ENCODE measurements at places on chromosomes 7 and 10.

GRCh38 chr7:9488555-9488954, 1055.1 kb downstream of the NXPH1 start:
- peak; percentile 35 for DNase-seq

DNA sequence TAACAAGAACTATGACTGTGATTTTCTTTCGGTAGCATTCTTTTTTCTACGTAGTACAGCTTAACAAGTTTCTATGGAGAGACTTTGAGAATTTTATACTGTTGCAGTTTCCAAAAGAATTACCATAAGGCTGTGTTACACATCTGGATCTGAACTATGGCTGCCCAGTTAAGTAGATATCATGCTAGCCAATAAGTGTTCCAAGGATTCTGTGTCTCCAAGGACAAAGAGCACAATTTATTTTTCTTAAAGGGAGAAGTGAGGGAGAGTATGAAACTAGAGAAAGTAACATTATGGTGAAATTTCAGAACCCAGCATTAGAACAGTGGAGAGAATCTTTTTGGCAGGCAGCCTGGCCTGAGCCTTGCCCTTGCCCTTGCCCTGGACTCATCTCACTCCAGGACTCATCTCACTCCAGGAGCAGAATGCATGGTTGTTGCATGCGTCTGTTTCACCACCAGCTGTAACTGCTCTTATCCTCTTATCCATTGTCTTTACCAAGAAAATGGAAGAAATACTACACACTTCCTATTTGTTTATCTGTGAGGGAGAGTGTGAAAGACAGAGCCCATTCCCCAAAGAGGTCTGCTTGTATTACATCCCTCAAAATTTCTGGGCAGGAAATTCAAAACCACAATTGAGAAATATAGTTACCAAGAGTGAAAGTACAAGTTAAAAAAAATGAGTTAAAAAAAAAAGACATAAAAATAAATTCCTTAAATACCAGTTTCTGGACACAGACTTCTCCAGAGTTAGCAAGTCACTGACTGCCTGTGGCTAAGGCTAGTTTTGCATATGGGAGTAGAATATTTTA, 1067.5 kb downstream of the NRG3 start:
- DNase-seq, result peak; percentile 86

GRCh38 chr10:64174666-64175255, 653.6 kb downstream of the REEP3 start:
- no peak for DNase-seq

DNA sequence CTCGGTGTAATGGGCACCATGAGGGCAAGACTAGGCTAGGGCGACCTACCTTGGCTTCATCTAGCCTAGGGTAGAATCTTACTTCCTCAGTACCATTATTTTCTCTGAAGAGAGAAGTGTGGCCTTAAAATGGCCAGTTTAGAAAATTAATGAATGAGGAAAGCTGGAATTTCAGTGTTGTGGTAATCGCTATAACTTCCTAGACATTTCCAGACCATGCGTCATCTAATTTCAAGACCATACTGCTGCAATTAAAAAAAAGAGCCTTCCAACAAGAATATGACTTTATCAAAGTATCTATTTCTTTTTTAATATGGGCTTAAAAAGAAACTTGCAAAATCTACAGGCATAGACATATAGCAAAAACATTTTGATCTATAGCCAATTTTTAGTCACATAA, 68.5 kb downstream of the CPVL start:
- peak; percentile 72 for DNase-seq

GRCh38 chr10:70510904-70511303, 32.3 kb downstream of the PALD1 start:
- DNase-seq, result no peak

DNA sequence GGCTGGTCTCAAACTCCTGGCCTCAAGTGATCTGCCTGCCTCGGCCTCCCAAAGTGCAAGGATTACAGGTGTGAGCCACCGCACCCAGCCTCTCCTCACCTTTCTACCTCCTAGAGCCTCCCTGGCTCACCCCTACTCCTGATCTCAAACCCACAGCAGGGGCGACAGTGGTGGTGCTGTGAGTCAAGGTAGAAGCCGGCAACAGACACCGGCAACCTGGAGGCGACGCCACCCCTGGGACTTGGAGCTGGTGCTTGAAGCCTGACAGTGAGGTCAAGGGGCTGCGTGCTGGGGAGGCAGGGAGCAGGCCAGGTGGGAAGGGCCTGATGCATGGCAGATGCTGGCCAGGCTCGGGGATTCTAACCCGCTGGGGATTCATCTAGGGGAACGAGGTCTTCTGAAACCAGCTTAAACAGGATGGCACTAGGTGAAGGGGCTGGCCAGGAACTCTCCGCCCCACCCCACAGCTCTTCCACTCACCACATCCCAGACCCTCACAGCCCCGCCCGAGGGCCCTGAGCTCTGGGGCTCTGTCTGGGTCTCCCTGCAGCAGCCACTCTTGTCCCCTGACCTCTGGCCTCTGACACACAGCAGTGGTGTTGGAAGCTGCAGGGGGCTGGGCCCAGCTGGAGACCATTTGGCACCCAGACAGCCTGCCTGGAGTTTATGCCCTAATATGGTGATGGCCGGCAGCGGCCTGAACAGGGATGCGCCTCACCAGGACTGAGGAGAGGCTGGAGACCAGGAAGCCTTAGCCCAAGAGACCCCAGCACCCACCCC, 16.4 kb downstream of the KCNH2 start:
- DNase-seq, result no peak

- no peak for DNase-seq
Observed at GRCh38 chr7:20157456-20157855, 59.7 kb downstream of the MACC1 start.

DNA sequence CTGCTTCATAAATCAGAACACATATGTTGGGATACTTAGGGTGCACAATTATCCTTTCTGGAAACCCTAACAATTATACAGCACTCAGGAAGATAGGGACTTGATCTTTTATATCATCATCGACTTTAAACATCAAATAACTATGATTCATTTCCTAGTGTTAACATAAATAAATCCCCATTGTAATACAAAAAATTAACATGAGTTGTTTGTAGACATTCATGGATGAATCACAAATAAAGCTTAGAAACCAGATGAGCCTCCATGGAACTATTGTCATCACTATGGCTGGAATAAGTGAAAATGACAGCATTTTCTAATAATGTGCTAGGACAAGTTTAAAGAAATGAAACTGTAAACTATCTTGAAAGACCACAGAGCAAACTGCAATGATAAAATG, 821.7 kb downstream of the GATA3 start:
- no peak for DNase-seq

DNA sequence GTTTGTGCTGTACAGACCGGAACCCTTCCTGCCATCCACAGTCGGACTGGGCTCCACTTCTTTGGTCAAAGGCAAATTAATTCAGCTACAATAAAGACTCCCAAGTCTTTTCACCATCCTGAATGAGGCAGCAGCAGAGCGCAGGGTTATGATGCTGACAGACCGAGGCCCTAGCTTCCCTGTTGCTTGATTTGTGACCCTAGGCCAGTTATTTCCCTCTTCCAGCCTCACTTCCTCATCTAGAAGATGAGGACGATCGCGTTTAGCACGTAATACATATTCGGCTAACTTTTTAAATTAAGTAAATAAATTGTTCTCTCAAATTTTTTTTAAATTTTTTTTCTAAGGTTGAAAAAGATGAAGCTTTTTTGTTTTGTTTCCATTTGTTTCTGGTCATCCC, 18.1 kb downstream of the ADRB1 start:
- DNase-seq, result no peak

DNA sequence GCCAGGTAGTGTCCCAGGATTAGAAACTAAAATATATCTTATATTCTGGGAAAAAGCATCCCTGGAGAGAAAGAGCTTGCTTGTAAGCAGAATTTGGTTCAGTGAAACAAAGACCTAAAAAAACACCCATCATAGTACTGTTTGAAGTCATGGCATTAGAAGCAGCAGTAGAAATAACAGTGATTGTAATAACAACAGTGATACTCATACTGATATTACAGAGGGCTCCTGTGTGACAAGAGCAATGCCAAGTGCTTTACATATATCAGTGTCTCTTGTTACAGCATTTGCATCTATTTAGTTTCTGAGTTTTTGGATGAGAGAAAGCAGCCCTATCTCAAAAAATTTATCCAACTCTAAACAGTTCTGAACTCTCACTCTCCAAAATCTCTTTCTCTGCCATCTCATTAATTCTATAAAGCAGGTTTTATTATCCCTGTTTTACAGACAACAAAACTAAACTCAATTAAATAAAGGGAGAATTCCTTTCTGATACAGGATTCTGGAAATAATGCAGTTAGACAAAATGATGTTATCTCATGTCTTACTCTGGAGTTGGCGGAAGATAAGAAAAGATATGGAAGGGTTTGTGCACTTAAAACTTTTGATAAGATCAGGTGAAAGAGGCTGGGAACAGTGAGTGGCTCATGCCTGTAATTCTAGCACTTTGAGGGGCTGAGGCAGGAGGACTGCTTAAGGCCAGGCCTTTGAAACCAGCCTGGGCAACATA, 146.5 kb upstream of the AOAH start:
- DNase-seq, result no peak

DNA sequence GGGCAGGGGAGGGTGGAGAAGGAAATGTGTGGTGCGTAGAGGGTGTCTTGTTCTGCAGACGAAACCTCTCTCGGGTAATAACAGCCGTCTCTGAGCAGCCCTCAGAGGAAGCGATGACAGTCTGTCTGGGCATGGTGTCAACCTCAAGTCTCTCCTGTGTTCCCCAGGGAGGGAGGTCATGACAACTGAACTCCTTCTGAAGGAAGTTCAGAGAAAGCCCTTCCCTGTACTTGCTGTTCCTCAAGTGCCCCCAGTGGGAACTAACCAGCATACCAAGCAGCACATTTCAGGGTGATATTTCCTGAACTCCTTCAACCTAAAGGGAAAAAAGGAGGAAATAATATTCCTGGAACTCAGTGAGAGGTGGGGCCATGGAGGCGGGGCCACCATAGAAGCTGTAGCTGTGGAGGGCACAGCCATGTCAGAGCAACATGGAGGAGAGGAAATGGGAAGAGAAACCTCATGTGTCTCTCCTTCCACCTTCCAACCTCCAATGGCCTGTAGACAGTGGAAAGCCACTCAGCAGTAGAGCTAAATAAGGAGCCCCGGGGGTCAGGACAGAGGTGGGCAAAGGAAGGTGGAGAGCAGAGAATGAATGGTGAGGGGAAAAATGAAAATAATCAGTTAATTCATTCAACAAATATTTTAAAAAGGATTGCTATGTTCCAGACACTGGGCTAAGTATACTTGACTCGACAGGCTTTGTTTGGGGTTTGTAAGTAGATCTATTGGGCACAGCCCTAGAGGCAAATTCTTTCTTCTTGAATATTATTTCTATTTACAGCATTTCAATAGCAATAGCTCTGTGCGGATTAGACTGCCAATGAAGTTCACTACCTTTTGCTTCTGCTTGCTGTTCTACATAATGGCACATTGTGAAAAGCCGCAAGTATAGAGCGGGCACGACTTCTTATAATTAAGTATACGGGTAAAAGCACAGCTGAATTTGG, 61.0 kb upstream of the AOAH start:
- no peak for DNase-seq

DNA sequence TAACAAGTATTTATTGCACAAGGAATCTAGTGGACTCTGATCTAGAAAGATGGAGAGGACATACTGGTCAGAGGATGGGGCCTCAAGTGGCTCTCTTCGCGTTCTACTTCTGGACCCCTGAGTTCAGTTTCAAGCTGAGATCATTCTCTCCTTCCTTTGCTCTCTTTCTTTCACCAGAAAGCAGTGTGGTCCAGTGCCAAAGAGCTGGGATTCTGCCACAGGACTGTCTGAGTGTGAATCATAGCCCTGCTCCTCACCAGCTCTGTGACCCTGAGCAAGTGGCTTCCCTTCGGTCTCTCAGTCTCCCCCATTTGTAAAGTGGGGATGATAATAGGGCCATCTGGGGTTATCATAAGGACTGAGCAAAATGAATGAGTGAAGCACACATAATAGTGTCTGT, 715.2 kb downstream of the SUGCT start:
- DNase-seq, result peak; percentile 30

DNA sequence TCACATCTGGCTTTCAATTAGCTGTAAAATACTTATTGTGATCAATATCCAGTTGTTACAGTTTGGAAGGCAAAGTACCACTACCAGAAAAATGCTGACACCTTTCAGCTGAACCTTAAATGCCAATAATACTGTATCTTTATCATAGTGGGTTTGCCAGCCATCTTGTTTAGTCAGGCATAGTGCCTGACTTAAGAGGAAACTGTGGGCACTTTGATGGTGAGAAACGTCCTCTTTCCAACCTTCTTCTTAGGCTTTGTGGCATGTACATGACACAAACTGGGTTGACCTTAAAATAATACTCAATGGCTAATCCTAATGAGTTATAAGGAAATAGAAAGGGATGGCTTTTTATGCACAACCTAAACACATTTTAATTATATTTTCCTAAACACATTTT, 52.3 kb upstream of the PRR15 start:
- no peak for DNase-seq
